Central memory CD4-positive, alpha-beta T cell (primary cell): ENCODE measurements at places on chromosomes 2 and 18.

DNA sequence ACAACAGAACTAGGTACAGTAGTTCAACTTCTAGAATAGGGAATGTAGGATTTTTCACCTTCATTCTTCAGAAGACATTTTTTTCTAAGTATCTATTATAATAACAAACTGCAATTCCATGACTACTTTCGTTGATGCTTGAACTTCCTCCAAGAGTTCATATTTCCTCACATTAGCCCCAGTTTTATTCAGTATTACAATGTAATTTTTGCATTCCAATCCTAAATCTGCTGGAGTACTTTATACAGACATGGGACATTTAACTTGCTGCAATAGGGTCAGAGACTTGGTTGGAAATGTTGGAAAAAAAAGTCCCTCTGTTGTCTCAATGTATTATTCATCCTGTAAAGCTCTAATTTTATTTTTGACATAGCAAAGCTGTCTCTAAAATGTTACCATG lies 19.6 kb upstream of the FTCDNL1 start:
- DNase-seq, result no peak

GRCh38 chr18:778194-778927 lies 33.7 kb downstream of the YES1 start:
- no peak for DNase-seq

GRCh38 chr18:36186461-36187192 lies 670 bp upstream of the MOCOS start:
- DNase-seq, result no peak

GRCh38 chr2:53859206-53860181 lies at the start of gene GPR75:
TSS of gene GPR75 (minus strand) at chr2:53859967. CDS start at chr2:53854756, 5,211 bp downstream.
- DNase-seq, result no peak
